ENCODE measurements at places on chromosomes 1 and 21.

- DNase-seq = no peak
Measured at GRCh38 chr1:105087506-105087905, 1337.8 kb downstream of the AMY1C start.

GRCh38 chr1:46585312-46585938 lies 18.6 kb downstream of the MKNK1 start:
- no peak for DNase-seq

DNA sequence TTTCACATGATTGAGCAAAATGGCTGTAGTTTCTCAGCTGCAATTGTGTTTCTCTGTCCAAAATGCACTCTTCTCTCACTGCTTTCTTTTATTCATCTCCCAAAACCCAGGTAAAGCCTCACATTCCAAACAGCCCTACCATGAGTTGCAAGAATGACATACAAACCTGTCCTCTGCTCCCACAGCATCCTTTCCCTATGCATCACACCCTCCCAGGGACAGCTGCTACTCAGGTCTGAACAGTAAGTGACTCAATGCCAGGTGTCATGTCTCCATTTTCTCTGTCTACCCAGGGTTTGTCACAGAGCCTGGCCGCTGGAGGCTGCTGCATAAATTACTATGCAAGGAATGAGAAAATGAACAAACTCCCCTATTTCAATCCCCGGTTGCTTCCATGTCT lies 118.5 kb downstream of the PLD5 start:
- no peak for DNase-seq

GRCh38 chr1:53133261-53134041 lies 9.0 kb downstream of the SLC1A7 start:
- DNase-seq = no peak

DNA sequence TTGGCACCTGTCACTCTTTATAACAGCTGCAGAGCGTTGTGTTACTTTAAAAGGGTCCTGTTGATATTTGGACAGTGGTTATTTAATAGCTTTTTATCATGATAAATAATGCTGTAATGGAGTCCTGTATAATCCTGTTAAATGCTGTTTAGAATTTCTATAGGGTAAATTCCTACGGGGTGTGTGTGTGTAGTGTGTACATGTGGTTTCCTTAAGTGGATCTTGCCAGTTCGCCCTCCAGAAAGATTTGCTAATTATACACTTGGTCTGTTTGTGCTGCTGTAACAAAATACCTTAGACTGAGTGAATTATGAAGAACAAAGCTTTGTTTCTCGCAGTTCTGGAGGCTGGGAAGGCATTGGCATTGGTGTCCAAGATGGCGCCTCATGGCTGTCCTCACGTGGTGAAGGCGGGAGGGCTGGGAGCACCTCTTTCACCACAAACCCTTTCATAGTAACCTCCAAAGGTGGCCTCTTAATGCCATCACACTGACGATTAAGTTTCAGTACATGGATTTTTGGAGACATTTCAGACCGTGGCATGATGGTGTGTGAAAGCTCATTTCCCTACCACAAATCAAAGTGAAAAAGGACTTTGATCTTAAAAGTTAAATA lies 11.2 kb downstream of the PRMT2 start:
- DNase-seq = no peak

DNA sequence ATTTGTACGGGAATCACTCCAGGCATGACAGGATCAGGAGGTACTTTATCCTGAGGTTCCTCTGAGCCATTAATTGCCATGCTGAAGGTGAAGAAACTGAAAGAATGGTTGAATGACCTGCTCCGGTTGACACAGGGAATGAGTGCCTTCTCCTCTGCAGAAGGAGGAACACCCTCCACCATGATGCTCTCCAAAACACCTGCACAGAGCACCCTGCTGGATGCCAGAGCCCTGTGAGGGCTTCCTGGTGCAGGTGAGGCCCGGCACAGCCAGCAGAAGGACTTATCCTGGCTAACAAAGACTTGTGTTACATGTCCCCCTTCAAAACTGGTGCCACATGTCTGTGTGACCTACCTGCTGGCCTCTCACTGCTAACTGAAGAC lies 14.3 kb upstream of the LBR start:
- no peak for DNase-seq

- no peak for DNase-seq
Measured at GRCh38 chr1:19648689-19649088, 4.6 kb downstream of the NBL1 start.

DNA sequence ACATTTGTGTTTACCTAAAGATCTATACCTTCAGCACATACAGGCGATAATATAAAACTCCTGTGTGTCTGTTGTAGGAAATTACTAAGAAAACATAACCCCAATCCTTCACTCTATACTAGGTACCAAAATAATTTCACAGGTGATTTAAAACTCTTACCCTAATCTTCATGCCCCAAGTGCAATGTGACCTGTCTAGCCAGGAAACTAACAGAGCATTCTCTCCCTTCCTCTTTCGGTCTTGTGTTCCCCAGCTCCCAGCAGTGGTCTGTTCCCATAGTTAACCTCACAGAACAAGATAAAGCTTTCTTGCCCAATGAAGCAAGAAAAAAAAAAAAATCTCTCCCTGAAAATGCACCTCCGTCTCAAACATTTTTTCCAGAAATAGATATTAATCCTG lies 493.5 kb downstream of the DPYD start:
- DNase-seq = no peak

GRCh38 chr1:236733653-236734052 lies 47.4 kb downstream of the ACTN2 start:
- no peak for DNase-seq

DNA sequence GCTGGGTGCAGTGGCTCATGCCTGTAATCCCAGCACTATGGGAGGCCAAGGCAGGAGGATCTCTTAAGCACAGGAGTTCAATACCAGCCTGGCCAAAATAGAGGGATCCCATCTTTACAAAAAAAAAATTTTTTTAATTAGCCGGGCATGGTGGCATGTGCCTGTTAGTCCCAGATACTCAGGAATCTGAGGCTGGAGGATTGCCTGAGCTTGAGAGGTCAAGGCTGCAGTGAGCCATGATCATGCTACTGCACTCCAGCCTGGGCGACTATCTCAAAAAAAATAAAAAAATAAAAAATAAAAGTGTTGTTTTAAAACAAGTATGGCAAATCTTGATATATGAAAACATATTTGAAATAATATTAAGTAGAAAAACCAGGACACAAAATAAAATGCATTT lies 44.4 kb upstream of the CACHD1 start:
- DNase-seq = no peak

DNA sequence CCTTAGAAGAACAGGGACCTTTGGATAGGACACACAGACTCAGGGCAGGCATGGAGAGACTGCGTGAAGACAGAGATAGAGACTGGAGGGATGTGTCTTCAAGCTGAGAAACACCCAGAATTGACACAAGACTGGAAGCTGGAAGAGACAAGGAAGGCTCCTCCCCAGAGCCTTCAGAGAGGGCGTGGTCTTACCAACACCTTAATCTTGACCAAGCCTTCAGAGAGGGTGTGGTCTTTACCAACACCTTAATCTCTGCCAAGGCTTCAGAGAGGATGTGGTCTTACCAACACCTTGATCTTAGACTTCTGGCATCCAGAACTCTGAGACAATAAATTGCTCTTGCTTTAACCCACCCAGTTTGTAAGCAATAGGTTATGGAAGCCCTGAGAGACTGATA lies 481.4 kb upstream of the VAMP3 start:
- DNase-seq = no peak

DNA sequence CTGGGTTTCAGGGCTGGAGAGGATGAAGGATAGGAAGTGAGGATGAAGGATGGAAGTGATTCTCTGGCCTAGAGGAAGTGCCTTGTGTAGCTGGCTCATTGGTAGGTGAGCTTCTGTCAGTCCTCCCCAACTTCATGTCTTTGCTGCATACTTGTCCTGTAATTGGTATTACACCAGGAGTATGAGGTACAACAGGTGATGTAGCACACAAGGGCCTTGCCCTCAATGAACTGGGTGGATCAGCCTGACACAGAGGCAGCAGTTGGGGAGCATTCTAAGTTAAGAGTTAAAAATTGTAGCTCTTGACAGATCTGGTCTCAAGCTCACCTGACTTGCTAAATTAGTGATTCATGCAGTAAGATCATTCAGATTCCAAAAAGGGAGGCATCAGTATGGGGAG lies 37.9 kb upstream of the CACNA1E start:
- no peak for DNase-seq

- DNase-seq = no peak
Measured at GRCh38 chr1:232445361-232446106, 184.4 kb downstream of the SIPA1L2 start.

GRCh38 chr1:57431400-57431799 lies 7.5 kb upstream of the DAB1 start:
- DNase-seq = no peak

- DNase-seq = no peak
Measured at GRCh38 chr1:27145934-27146354, 9.0 kb downstream of the SLC9A1 start.

DNA sequence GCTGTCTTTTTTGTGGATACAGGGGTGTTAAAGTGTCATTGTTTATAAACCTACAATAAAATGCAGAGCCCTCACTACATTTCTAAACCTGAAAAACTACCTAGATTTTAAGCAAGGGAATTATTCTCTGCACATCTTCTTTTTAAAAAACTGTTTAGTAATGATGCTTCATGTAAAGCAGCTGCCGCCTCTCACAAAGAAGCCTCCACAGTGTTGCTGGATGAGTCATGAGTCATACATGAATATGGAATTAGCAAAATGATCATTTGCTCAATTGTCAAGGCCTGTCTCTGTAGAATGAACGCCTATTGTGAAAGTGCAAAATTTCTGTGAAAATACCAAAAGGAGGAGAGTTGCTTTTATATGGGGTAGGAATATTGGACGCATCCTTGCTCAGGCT lies 259.5 kb upstream of the CHRM3 start:
- peak; percentile 20 for DNase-seq

DNA sequence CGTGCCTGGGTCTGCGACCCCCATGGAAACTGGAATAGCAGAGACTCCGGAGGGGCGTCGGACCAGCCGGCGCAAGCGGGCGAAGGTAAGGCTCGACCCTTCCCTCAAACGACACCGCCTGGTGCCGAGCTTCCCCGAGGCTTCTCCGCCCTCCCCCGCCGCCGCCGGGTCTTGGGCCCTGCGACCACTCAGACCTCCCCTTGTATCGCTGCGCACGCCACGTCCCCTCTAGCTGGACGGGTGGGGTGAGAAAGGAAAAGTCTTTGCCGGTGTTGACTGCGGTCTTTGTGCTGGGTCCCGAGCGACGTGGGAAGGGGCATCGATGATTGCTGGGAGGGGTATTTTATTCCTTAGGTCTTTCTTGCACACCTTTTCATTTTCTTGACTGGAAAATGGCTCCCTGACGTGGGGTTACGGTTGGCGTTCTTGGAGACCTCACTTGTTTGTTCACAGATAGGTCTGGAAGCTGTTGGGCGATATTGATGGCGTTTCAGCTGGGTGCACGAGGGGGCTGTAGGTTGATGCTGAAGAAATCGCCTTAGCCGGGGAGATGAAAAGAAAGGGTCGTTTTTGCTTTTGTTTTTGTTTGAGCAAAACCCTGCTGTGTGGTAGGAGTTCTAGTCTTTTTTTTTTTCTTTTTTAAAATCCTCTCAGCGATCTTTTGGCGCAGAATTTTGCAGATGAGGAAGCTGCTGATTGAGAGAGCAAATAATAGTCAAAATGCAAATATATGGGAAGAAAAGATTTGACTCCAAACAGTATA lies 776 bp downstream of the KDM1A start:
- DNase-seq = no peak

GRCh38 chr1:178910023-178910422 lies 39.1 kb upstream of the ANGPTL1 start:
- no peak for DNase-seq

GRCh38 chr1:177343445-177343844 lies 172.7 kb downstream of the BRINP2 start:
- DNase-seq = no peak

GRCh38 chr1:18903291-18903756 lies 969 bp upstream of the ALDH4A1 start:
- no peak for DNase-seq

DNA sequence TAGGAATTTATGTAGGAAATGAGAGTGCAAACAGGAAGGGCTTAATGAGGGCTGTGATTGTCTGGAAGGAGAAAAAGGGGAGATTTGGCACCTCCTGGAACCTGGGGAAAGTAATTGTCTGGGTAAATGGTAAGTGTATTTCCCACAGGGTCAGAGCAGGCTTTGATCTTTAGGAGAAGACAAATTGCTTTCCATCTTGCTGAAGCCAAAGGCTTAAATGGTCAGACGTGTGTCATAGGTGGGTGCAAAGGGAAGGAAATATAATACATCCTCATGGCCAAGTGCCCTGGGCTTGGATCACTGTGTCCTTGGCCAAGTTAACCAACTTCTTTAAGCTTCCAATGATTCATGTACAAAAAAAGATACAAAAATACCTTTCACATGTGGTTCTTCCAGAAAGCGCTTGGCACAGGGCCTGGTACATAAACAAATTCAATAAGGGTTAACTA lies 1.3 kb upstream of the DUSP23 start:
- no peak for DNase-seq

DNA sequence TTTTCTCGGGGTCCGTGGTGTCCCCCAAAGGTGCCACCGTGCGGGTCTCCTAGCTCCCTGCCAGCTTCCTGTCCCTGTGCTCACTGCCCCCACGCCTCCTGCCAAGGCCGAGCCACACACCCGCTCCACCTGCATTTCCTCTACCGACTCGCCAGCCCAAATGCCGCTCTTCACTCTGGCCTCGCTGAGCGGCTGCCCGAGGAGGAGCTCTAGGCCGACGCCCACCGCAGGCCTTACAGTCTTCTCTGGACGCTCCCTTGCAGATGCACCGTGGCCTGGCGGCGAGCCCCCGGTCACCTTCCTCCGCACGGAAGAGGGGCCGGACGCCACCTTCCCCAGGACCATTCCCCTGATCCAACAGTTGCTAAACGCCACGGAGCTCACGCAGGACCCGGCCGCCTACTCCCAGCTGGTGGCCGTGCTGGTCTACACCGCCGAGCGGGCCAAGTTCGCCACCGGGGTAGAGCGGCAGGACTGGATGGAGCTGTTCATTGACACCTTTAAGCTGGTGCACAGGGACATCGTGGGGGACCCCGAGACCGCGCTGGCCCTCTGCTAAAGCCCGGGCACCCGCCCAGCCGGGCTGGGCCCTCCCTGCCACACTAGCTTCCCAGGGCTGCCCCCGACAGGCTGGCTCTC lies 26.3 kb downstream of the FTCD start:
- DNase-seq = no peak

GRCh38 chr1:224529844-224530243 lies 86.3 kb upstream of the CNIH3 start:
- no peak for DNase-seq

- DNase-seq = no peak
Measured at GRCh38 chr1:36339215-36339614, 15.8 kb upstream of the EVA1B start.

DNA sequence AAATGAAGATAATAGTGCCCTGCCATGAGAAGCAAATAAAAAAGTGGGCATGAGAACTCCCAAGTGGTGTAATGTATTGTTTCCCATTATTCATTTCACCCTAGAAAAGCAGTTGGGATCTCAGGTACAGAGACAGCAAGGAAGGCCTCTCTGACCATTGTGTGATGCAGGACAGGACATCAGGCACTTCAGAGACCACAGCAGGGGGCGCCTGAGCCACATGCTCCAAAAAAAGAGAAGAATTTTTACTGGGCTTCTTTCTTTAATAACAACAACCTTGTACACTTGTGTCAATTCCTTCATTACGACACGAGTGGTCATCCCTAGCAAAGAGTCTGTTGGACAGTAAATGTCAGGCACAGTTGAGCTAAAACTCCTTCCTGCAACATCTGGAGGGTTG lies 533.3 kb downstream of the OMA1 start:
- no peak for DNase-seq

GRCh38 chr21:45113543-45113942 lies 39.2 kb downstream of the ADARB1 start:
- no peak for DNase-seq

All from amygdala (tissue), 56 donors.